ENCODE measurements at places on chromosomes 12 and 14.

GRCh38 chr12:78037707-78038106, 207.0 kb downstream of the NAV3 start:
- ATAC-seq, result no peak

GRCh38 chr14:94145902-94146527, 16.6 kb upstream of the IFI27L2 start:
- no peak for ATAC-seq

DNA sequence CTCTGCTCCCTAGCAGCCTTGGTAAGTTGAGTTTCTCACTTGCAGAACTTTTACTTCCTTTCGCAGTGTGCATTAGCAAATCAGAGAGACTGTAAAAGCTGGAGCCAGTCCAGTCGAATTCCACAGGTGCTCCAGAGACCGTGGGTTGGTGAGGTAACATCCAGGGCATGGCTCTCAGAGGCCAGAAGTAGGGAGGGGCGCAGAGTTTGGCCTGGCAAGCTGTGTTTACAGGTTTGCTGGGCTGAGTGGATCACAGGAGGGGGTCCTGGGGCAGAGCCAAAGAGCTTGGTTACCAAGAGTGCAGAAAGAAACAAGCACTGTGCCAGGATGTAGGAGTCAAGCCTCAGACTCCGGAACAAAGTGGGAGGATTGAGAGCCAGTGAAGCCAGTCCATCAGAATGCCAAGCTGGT, 10.2 kb upstream of the BHLHE41 start:
- no peak for ATAC-seq

DNA sequence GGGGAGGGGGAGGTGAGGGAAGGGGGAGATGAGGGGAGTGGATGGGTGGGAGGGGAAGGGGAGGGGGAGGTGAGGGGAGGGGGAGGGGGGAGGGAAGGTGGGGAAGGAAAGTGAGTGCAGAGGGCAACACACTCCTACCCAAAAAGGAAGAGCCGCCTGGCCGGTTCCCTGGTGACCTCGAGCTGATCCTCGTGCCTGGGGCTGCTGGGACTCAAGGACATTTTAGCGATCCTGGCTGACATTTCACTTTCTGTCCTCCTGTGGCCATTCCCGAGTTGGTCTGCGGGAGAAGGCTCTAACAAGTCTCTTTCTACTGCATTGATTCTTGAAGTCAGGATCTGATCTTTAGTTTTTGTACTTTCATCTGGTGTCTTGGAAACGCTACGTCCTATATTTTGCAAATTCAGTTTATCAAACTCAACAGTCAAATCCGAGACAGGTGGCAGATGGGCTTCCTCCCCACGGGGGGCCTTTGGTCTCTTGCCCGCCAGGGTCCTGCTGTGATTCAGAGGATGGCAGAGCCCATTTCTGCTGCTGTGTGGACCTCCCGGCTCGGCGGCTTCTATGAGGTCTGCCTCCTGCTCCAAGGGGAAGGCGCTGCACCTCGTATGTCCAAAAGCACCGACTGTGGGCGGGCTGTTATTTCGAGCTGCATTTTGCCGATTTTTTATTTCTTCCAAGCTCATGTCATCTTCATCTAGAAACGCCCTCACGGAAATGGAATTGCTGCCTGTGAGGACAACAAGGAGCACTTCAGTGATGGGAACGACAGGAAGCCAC, 19.1 kb downstream of the PGAM5 start:
- no peak for ATAC-seq

DNA sequence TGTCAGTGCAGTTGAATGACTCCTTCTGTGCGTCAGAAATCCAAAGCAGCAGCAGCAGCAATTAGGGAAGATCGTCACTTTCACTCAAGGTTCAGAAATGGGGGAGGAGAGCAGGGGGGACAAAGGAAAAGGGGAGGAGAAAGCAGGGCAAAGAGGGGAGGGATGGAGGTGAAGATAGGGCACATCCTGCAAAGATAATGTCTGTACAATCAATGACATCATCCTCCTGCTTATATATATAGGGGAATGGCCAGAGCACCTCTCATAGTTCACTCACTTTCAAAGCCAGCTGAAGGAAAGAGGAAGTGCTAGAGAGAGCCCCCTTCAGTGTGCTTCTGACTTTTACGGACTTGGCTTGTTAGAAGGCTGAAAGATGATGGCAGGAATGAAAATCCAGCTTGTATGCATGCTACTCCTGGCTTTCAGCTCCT, at the start of gene NTS:
NTS (plus strand) TSS at position 265 of the 431 bp plus-strand sequence; CDS start at position 374, 109 bp downstream.
- ATAC-seq, result peak; percentile 57

GRCh38 chr12:55927588-55928502, at the start of gene PYM1:
TSS of gene PYM1 (minus strand) at chr12:55927894. CDS start at chr12:55927761, 133 bp downstream.
- ATAC-seq, result peak; percentile 78

GRCh38 chr12:189622-189962, 24.4 kb downstream of the SLC6A12 start:
- no peak for ATAC-seq

- no peak for ATAC-seq
Measured at GRCh38 chr12:16238661-16239060, 38.8 kb downstream of the SLC15A5 start.

DNA sequence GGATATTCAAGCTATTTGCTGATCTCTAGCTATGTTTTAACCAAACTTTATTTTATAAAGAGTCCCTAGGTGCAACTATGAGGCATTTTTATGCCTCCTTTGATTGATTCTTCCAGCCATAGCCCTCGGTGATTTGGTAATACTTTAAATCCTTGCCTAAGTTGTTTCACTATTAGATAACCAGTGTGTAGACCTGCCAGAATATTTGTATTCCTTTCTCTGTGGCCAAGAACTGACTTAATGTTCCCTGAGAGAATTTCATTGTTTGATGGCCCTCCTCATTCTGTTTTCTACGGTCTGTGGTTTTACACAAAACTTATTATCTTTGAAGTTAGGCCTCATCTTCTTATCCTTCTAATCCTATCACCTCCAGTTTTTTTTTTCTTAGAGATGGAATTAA, 109.7 kb upstream of the MDGA2 start:
- ATAC-seq, result no peak

GRCh38 chr12:53179687-53180219, 769 bp upstream of the ZNF740 start:
- peak; percentile 31 for ATAC-seq

Data from stimulated activated memory B cell treated with anti-CD40 and anti-IgM and Interleukin-4, amounts not matched to agents 10 μg/mL and 1 μg/mL and 100 μg/mL, for 72 hours (primary cell).